ENCODE measurements at places on chromosomes 7 and 10.

DNA sequence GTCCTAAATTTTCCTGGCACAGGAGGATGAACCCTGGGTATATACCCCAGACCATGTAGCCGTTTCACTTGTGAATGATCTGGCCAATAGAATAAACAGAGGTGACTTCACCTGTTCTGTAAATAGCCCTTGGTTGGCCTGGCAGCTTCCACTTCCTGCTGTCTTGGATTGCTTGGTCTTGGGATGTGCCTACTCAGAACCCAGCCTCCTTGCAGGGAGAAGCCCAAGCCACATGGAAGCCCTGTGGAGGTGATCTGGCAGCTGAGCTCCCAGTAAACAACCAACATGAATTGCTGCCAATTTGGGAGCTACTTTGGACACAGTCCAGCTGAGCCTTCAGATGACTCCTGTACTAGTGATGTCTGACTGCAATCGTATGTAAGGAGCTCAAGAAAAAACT lies 4.8 kb upstream of the RAPGEF5 start:
- no peak for DNase-seq

- DNase-seq: no peak
Observed at GRCh38 chr7:69698109-69698825, 100.0 kb downstream of the AUTS2 start.

DNA sequence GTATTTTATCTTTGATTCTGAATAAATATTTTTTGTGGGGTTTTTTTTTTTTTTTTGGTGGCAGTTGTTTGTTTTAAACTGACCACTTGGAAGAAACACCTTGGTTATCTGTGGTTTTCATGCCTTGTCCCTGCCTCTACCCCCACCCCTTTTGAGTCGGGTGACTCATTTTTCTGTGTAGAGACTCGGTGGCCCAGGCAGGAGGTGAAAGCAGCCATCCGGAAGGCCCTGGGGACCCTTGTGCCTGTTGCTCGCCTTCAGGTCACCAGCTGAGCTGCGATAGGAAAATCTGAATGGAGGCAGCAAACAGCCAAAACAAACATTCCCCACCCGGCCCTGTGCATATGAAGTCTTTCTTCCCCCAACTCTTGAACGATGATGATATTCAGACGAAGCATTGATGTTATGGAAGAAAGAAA lies 22.8 kb downstream of the CYP17A1 start:
- DNase-seq: no peak

GRCh38 chr10:13383399-13383761 lies 35.3 kb upstream of the SEPHS1 start:
- DNase-seq: no peak

GRCh38 chr10:61163403-61163802 lies 219.4 kb upstream of the RHOBTB1 start:
- DNase-seq: no peak

DNA sequence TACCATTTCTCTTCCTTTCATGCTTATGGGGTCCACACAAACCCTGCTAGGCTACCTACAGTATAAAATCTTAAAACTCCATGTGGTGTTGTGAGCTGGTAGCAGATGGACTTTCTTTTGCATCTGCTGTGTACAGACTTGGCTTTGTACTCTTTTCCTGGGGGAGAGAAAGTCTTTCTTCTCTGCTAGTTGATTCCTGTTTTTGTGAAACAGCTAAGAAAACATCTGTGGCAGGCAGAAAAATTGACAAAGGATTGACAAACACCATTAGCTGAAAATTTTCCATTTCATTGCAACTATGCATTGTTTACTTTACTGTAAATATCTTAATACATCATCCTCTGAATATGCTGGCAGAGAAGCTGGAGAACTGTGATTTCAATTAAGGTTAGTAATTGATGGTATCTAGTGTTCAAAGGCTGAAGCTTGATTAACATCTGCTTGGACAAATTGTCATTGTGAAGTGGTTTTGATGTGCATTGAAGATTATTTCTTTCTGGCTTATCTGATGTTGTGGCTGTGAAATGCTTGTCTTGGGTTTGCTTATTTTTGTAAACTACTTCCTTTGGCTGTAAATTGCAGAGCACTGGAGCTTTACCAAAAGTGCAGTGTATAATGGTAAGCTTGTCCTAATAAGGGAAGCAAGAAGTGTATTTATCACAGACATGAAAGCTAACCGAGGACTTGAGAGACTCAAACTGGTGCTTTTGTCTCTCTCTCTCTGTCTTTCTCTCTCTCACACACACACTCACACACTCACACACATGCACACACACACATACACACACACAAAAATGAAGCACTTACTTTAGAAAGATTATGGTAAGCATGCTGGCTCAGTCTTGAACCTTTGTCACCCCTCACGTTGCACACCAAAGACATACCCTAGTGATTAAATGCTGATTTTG lies at the start of gene FOXP2:
Gene FOXP2, plus strand, starts transcription at position 660 of the 908 bp plus-strand sequence. CDS start 11,697 bp downstream, outside the sequence.
- DNase-seq: no peak

DNA sequence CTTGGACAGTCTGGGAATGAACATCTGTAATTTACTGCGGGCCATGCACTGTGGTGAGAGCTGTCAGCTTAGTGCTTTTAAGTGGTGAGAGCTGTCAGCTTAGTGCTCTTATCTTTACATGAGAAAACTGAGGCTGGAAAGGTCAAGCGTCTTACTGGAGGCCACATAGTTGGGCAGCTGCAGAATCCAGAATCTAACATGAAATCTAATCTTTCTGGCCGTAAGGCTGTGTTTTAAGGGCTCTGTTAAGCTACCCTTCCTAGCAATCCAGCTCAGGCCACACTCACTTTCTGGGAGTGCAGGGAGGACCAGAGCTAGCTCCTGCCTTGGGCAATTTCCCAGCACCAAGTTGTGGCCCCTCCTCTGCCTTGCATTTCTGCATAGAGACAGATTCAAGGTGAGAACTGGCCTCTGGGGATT lies 70.2 kb downstream of the SORCS3 start:
- DNase-seq: no peak

DNA sequence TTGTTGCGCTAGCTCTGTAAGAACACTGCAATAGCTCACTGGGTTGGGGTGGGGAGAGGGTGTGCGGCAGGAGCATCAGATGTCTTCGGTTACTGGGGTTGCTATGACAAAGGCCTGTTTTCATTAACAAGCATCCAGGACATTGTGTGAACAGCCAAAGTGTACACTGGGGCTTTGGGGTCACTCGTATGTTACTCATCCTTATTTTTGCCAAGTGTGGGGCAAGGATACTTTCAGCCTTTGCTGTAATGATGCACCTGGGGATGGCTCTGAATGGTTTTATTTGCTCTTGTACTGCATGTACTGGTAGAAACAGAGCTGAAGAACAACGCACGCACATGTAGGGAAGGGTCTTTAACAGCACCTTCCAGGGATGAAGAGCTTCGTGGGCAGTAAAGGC lies 73.0 kb upstream of the AFAP1L2 start:
- no peak for DNase-seq

DNA sequence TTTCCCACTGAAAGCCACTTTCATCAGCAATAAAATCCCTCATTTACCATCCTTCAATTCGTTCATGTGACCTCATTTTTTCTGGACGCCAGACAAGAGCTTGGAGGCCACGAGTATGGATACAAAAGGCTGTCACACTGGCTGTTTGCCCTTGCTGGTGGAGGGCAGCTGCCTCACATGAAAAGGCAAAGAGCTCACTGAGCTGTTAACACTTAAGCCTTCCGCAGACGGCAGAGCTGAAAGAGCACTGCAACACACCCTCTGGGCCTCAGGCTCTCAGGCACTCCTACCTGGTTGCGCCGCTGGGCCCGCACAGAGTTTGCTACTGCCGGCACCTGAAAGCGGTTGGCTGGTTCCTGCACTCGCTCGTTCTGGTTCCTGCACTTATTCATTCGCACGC lies 193.5 kb downstream of the CFTR start:
- no peak for DNase-seq

- no peak for DNase-seq
Observed at GRCh38 chr10:133242611-133243356, 5.1 kb downstream of the VENTX start.

GRCh38 chr7:128271942-128272481 lies 30.9 kb downstream of the LEP start:
- DNase-seq: no peak

DNA sequence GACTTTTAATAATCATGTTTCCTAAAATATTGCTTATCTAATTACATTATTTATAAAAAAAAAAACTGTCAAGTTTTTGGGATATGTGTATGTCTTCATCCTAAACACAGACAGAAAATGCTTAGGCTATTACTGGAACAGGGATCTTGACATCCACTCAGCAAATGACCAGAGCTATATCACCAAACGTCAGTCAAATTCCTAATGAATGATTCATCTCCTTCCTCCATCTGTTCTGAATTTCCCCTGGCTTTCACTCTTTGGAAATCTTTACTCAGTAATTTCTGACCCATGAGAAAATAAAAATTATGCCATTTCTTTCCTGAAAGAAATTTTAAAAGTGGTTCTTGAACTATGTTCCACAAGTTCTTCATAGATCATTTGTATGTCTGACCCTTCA lies 552.4 kb upstream of the KCND2 start:
- no peak for DNase-seq

DNA sequence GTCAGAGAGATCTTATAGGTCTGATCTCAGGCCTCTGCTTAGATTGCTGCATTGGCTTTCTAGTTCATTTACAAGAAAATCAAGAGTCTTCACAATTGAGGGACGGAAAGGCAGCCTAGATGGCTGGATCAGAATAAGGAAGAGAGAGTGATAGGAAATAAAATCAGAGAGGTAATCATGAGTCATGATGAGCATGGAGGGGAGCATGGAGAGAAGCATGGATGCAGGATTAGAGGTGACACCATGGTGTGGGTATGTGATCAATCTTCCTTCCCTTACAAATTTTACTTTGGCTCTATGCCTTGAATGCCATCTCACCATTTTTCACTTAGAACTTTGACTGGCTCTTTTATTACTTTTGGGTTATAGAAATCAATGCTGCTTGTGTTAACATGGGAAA lies 1.4 kb downstream of the BCCIP start:
- no peak for DNase-seq

DNA sequence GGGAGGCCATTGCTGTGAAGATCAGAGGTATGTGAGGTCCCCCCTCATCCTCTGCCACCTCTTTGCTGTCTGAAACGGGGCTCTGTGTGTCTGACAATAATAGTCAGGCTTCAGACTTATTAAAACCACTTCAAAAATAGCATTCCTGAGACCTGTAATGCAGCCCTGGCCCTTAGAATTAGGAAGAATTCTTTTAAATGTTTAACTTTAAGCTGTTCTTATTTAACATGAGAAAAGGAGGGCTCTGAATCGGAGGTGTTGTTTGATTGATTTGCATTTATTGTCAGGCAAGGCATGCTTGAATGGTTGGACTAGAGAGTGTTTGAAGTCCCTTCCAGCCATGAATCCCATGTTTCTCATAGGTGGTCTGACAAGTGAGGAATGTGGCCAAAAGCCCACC lies 52.5 kb downstream of the AKR1B1 start:
- no peak for DNase-seq

GRCh38 chr7:149457766-149458165 lies 3.1 kb downstream of the ZNF777 start:
- DNase-seq: no peak

- DNase-seq: no peak
Observed at GRCh38 chr10:113480851-113481502, 71.9 kb upstream of the HABP2 start.

DNA sequence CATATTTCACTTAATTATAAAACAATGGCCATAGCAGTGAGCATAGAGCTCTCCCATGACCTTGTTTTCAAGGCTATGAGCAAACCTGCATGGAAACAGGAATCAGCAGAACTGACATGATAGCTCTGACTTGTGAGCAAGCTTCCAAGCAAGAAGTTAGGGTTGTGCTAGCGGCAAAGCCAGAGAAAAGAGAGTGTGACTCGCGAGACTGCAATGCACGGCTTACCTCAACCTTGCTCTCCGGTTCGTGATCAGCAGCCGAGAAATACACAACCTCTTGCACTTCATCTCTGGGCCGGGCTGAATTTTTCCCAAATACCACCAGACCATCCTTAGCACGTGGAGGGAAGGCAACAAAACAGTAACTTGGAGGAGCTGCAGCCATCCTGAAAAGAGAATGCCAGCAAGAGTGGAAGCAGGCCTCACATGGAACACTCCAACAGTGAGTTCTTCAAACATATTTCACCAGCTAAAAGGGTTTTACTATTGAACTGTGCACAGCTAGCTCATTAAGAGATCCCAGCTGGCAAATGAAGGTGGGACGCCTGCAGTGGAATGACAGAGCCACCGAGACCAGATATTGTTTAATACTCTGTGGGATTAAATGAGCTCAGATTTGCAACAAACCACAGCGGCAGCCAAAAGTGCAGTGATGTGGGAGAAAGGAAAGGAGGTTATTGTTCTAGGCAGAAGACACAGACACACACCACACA lies 20.8 kb downstream of the SCRN1 start:
- no peak for DNase-seq

DNA sequence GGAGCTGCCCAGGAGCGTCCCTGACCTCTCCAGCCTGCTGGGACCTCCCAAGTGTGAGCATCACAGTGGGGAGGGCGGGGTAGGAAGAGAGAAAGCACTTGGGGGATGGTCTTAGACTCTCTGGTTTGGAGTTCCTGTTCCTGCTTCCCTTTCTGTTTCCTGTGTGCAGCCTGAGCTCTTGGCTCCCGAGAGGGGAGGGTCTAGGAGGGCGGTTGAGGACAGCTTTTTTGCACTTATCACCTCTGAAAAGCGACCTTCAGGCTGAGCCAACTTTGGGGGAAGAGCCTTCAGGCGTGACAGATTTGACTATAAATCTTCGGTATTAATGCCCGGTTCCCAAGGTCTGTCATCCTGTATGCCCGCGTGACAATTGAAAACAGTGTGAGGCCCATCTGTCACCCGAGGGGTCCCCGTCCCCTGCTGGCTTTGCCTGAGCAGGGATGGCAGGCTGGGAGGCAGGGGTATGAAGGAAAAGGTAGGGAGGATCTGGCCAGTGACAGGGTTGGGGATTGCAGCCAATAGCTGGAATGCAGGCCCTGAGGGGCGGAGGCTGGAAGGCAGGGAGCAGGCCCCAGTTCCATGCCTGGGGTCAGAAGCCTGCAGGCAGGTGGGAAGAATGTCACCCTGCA lies 78.6 kb downstream of the CDH23 start:
- DNase-seq: no peak

- no peak for DNase-seq
Observed at GRCh38 chr7:19239951-19240350, 94.7 kb upstream of the FERD3L start.

- no peak for DNase-seq
Observed at GRCh38 chr10:103676851-103677417, 178.4 kb downstream of the SH3PXD2A start.

All from activated naive CD8-positive, alpha-beta T cell treated with anti-CD3 and anti-CD28 coated beads, Interleukin-2, amount 50 U/mL, for 16 hours (primary cell).